ENCODE measurements at places on chromosomes 5 and 9.

DNA sequence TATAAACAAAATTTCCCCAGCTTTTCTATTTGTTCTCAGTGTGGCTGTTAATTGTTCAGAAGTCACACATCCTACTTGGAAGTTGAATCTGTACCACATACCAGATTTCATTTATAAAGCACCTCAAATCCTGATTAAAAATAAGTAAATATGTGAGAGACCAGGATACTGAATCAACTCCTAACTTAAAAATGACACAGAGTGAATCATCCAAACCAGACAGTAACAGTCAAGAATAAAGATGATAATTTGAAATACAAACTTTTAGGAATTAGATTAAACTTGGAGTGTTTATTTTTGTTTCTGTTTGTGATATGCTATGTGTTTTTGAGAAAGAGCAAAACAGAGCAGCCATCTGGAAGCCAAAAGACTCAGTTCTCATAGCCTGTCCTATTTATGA, 633.2 kb upstream of the RORB start:
- no peak for DNase-seq

- DNase-seq, result no peak
These were observed 134.0 kb downstream of the GCNT1 start for GRCh38 chr9:76592974-76593347.

- DNase-seq, result no peak
These were observed 630.5 kb upstream of the MEF2C start for GRCh38 chr5:89513299-89514044.

DNA sequence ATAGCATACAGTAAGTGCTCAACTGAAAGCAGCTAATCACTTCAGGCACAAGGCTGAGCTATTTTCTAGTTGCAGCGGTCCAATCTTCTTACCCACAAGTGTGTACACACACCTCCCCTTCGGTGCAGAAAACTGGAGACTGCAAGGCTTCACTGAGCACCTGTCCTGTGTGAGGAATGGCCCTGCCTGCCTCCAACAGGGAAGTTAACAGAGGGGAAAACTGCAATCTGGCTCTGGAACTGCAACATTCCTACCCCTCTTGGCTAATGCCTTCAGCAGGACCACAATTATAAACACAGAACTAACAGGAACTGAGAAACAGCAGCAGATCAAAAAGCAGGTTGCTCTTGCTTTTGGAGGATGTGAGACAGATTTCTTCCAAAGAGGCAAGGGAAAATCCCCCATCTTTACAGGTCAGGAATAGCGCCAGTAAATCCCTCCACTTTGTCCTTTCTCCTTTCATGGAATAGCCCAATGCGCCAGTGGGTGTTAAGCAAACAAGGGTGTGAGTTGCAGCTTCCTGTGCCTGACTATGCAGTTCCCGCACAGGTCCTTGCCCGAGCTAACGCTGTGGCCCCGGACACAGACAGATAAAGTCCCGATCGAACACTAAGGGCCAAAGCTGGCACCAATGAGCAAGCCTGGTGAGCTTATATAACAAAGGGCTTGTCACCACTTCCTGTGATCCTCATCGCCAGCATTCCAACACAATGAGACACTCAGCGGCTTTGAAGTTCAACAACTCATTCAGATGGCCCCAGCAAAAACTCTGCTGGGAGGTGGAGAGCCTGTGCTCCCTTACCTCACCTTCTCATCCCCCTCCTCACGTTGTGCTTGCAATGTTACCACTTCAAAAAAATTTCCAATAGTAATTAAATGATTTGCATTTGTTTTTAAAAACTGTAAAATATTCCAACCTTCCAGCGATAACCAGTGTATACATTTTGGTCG, 21.5 kb downstream of the SHB start:
- peak; percentile 51 for DNase-seq

DNA sequence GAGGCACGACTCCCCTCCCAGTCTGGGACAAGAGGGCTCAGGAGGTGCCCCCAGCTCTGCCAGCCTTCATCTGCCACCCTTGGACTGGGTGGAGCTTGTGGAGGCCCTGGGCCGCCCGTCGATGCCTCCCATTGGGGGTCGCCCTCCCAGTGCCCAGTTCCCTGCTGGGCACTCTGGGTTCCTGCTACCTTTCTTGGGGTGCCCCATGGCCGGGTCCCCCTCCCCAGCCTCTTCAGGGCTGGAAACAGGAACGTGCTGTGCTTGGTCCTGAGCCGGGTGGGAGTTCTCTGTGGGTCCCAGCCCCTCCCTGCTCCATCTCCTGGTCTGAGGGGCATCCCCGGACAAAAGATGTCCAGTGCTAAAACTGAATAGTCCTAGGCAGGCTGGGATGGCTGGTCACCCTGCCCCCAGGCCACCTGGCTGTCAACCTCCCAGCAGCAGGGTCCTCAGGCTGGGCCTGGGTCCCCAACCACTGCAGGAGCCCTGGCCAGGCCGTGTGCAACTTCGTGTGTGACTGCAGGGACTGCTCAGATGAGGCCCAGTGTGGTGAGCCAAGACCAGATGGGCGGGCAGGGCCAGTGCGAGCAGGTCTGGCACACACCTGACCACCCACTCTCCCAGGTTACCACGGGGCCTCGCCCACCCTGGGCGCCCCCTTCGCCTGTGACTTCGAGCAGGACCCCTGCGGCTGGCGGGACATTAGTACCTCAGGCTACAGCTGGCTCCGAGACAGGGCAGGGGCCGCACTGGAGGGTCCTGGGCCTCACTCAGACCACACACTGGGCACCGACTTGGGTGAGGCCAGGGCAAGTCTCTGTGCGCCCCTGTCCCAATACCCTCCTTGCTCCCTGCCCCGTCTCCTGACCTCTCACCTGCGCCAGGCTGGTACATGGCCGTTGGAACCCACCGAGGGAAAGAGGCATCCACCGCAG, 784 bp downstream of the MAMDC4 start:
- peak; percentile 61 for DNase-seq

DNA sequence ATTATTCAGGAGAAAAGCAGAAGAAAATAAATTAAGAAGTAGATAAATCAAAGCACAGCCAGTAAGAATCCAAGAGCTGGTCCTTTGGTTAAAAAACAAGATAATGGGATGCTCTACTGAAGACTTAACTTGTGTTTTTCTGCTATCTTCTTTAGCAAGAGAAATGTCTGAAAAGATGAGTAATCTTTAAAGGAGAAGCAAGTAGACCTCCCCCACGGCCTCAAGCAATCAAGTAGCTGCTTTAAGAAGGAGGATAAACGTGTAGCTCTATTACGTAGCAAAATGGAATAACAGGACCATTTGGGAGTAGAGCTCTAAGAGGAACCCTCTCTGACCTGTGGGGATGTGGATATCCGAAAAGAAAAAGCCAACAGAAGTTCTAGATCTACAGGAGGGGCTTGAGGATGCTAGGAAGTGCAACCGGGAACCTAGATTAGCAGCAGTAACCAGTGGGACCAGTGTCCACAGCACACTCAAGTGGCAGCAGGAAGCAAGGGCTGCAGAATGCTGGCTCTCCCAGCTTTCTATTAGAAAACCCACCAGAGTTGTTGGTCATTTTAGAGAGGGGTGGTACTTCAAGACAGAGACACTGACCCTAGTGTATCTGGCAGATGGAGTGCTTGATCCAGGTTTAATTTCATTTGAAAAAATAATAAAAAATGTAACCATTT, 185.4 kb downstream of the GABBR2 start:
- no peak for DNase-seq

GRCh38 chr9:31799953-31800609, 584.4 kb upstream of the ACO1 start:
- no peak for DNase-seq

- DNase-seq, result no peak
These were observed 1.5 kb upstream of the LYSMD3 start for GRCh38 chr5:90530736-90531487.

DNA sequence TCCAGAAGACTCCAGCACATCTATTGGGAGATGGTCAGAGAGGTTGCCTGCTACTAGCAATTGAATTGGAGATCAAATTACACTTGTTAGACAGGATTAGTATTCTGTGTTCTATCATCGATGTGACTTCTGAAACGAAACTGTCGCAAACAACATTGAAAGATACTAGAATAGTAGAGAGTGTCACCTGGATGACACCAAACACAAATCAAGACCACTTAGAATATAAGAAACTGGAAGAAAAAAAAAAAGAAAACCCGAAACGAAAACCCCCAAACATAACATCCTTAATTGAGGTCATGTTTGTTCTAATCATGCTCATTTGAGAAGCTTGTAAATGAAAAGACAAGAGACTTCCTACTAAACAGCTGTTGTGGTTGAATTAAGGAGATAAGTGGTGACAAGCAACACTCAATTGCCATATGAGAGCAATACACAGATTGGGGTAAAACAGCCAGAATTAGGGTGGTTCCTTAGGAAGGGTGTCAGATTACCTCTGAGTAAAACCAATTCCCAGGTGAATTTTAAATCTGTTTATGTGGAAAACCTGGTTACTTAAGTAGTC, 97.6 kb downstream of the BASP1 start:
- DNase-seq, result no peak

DNA sequence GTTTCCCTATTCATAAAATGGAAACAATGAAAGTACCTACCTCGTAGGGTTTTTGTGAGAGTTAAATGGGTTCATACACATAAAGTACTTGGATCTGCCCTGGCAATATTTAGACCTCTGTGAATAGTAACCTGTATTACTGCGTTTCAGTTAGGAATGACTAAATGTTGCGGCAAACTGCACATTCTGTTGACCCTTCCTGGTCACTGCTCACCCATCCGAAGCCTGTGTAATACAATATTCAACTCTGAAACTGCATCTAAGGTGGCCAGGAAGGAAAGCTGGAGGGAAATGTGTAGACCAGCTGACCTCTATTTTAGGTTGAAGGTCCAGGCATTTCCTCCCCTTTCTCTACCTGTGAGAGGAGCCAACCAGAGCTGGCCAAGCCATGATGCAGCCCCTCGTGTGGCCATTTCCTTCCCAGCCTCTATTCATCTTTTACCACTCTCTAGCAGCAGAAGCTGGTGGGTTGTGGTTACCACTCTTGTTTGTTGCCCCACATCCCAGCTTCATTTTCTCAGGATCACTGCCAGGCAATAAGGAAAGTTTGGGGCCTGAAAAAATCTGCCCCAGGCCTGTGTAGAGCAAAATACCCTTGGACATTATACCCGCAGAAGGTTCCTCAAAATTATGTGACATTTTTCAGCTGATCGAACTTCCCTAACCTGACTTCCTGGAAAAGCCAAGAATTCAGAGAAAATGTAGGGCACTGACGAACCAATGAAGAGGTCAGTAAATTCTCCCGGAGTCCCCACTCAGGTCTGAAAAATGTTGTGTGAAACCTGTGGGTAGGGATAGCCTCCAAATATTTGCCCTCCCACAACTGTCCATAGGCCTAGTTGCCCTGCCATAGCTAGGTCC, 20.5 kb upstream of the PDCD1LG2 start:
- DNase-seq, result no peak

DNA sequence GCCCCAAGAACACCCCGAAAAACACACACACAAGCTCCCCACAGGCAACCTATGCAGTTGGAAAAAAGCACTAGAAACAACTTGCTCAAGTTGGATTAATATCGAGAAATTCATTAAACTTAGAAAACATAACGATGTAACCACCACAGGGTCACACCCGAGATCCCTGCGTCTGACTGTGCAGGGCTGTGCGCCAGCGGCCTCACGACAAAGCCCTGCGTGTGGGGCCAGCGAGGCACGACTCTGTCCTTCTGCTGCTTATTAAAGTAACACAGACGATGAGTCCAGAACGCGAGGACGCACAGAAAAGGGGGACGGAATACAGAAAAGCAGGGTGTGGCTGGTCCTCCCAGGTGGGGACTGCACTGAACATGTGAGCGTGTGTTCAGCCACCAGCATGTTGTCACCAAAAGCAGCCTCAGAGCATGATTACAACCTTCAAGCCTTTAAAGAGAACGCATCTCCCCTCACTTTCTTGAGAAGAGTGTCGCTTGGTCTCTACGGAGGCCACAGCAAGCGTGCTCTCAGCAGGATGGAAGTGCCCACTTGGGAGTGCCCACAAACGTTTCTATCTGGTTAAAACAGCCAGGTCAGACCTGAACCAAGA, 14.4 kb downstream of the SLC12A7 start:
- no peak for DNase-seq

GRCh38 chr5:56918054-56918453, 8.7 kb downstream of the SETD9 start:
- DNase-seq, result no peak

DNA sequence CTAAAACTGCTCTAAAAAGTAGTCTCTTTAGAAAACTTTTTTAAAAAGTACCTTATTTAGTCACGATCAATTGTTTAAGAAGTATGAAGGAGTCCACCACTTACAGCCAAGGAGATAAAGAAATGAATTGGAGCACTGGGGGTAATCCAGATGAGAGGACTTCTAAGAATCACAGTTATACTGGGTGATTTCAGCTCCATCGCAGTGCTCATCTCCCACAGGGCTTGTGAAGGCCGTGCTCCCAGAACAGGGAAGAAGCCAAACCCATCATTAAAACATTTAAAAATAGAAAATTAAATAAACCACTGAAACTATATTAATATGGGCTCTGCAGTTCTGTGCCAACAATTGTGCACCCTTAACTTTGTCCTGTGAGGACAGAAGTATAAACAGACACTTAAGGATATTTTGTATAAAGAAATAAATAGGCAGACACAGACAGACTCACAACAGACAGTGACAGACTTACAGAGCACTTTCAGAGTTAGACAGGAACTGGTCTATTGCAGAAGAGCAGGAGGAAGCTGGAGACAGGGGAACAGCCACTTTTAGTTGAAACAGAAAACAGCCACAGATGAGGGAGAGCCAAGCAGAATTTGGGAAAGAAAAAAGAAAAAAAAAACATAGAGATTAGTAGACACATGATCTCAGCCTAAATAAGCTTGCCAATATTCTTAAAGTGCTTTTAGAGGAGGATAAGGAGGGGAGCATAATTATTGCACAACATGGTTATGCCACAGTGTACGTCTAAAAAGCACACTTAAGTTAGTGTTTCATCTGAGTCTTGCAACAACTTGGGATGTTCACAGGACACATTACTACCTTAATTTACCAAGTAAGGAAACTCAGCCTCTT, 81.8 kb downstream of the FBXO38 start:
- no peak for DNase-seq

DNA sequence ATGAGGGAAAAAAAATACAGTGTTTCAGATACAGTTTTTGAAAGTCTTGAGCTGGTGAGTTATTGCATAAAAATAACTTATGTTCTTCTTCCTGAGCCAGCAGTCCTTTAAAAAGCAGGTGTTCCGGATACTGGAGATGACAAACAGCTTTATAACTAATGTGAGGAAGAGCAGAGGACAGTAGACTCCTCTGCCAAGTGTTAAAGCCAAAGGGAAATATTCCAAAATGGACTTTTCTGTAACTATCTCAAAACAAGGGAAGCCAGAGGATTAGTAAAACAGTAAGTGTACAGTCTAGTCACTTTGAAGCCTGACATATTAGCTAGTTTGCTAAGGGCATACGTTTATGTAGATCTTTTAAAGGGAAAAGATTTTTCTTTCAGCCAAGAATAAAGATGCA, 11.0 kb upstream of the SNCAIP start:
- no peak for DNase-seq

All from psoas muscle (tissue), 8 donors.